ENCODE measurements at places on chromosomes 1 and 21.

DNA sequence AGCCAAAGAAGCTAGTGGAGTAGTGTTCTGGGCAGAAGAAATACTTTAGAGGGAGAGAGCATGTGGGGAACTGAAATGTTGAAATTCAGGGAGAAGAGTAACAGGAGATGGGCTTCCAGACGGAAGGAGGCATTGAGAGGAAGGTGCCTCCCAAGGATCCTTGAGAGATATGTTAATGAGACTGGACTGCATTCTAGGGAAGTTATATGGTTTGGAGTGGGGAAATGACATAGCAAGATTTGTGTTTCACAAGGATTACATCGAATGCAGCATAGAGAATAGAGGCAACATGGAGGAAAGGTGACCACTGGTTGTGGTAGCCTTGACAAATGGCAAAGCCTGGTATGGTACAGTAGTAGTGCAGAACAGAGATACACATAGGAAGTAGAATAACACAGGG is 160.5 kb upstream of the HMCN1 start:
- no peak for DNase-seq

DNA sequence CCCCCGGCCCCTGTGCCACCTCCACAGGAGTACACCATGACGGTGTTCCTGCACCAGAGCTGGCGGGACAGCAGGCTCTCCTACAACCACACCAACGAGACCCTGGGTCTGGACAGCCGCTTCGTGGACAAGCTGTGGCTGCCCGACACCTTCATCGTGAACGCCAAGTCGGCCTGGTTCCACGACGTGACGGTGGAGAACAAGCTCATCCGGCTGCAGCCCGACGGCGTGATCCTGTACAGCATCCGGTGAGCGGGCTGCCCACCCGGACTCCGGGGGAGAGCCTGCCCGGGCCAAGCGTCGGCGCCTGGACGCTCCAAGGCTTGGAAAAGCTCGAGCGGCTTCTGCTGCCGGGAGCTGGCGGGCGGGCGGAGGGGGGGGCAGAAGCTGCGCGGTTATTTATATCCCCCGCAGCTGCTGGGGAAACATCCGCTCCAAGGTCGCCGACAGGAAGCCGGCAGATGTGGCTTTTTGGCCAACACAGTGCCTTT is 6.4 kb downstream of the GABRD start:
- DNase-seq = no peak

GRCh38 chr1:87170931-87171598 is 157.6 kb upstream of the LMO4 start:
- DNase-seq = no peak

- no peak for DNase-seq
Measured at GRCh38 chr1:43147625-43148327, 24.3 kb downstream of the EBNA1BP2 start.

DNA sequence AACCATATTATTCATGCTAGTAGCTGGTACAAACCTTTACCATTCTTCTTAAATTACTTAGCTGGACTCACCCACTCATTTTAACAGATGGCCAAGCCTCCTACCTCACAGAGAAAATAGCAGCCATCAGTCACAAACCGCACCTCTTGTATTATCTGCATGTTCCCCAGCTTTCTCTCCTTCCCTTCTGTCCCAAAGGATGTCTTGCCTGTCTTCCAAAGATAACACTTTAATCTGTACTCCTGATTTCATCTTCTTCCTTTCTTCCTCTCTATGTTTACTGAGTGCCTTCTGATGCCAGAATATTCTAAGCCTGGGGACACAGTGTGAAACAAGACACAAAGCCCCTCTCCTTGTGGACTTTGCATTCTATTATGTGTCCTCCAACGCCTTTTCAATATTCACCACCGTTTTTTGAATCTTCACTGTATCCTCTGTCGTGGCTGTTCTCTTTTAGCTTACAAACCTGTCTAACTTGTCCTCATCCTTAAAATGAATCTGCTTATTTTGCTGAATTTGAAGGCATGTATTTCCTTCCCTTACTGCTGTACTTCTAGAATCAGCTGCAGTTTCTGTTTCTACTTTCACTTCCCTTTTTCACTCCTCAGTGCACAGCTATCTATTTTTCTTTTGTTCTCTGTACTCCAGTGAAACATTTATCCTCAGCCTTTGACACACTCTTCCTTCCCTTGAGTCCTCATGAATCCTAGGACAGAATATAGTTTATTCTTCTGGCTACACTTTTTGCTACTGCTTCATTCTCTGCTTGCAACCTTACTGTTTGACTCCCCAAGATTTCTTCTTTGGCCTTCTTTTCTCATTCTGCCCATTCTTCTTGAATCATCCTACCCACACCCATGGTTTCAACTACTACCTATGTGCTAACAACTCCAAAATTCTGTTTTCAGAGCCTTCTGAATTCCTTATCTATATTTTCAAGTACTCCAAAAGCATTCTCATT is 216.9 kb upstream of the SAMSN1 start:
- DNase-seq = no peak

- no peak for DNase-seq
Measured at GRCh38 chr1:22789356-22789994, 78.8 kb downstream of the EPHB2 start.
